Activated CD8-positive, alpha-beta memory T cell treated with anti-CD3 and anti-CD28 coated beads, Interleukin-2, amount 50 U/mL, for 4 hours (primary cell): ENCODE measurements at places on chromosomes 2 and 18.
A peak's percentile ranks its signal among the peaks of the same experiment; 100 is the strongest.

DNA sequence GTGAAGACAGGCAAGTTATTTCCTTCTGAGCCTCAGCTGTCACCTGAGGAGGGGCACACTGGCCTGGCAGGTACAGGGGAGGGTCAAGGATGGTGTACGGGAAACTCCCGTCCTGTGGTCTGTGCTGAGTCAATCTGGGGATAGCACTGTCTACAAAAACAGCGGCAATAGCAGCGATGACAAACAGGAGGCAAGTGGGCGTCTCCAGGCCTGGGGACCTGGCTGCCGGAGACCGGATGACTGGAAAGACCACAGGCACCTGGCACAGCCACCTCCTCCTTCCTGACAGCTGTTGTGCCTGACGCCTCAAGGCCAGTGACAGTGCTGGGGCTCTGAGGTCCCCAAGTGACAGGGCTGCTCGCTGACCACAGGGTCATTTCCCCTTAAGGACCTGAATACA is 202.1 kb upstream of the HS6ST1 start:
- DNase-seq = no peak

DNA sequence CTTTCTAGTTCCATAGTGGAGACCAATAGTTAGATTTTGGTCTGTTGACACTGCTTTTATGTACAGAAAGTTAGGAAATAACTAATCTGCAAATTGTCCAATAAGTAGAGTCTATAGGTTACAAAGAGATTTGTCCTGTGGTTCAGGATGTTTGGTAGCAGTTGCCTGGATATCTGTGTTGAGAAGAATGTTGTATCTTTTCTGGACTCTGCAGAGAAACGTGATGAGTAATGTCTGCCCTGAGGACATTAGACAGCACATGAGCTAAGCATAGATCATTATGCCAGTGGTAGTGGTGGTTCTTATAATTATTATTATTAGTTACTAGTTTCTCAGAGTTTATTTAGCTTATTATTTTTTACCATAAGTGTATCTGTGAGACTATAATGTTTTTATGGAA is 65.8 kb downstream of the ANKRD62 start:
- no peak for DNase-seq

- DNase-seq = no peak
Measured at GRCh38 chr2:515441-516127, 161.6 kb downstream of the TMEM18 start.

GRCh38 chr2:225328192-225328591 is 71.3 kb upstream of the NYAP2 start:
- DNase-seq = no peak

- DNase-seq = no peak
Measured at GRCh38 chr18:58662118-58662517, 9.1 kb upstream of the MALT1 start.

- DNase-seq = no peak
Measured at GRCh38 chr2:44139741-44140140, 28.9 kb upstream of the PPM1B start.

DNA sequence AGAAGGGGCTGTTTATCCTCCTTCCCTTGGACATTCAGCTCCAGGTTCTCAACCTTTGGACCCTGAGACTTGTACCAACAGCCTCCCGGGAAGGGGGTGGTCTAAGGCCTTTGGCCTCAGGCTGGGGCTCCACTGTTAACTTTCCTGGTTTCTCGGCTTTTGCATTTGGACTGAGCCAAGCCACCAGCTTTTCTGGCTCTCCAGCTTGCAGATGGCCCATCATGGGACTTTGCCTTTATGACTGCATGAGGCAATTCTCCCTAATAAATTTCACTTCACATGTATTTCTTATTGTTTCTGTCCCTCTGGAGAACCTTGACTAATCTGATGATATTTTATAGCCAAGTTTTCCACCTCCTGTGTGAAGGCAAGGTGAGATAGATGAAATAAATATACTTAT is 180.8 kb downstream of the PPP1R1C start:
- no peak for DNase-seq

- no peak for DNase-seq
Measured at GRCh38 chr2:63537306-63537705, 51.0 kb downstream of the WDPCP start.

GRCh38 chr2:156837635-156838370 is 401.6 kb downstream of the GPD2 start:
- no peak for DNase-seq

GRCh38 chr2:239499726-239500573 is 99.1 kb upstream of the HDAC4 start:
- no peak for DNase-seq

DNA sequence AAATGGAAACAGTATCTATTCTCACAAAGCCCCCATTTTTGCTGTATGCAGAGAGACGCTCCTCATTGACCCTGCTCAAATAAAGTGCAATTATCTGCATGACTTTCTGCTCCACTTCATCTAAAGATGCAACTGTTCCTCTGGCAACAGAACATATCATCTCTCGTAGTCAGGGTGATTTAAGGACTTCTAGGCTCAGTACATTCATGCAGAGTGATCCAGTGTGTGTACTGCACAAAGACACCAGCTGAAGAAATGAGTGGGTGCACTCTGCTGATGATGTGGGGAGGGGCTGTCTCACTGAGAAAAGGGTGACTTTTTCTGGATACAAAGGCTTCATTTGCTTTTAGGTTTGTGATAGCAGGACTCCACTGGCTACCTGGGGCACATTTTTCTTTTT is 355.2 kb downstream of the GALNT13 start:
- DNase-seq = no peak

DNA sequence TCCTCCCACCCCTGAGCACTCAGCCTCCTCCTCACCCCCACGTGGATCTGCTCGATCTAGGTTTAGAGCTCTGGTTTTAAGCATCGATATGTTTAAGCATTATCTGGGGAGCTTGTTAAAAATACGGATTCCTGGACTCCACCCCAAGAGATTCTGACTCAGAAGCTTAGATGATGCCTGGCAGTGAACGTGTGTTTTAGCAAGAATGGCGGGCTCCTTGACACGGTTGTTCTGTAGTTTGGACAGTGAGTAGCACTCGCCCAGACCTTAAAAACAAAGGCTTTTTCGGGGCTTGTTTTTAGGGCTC is 47.3 kb downstream of the LDLRAD4 start:
- DNase-seq = no peak

GRCh38 chr18:23085066-23085465 is 50.2 kb upstream of the CABLES1 start:
- no peak for DNase-seq

DNA sequence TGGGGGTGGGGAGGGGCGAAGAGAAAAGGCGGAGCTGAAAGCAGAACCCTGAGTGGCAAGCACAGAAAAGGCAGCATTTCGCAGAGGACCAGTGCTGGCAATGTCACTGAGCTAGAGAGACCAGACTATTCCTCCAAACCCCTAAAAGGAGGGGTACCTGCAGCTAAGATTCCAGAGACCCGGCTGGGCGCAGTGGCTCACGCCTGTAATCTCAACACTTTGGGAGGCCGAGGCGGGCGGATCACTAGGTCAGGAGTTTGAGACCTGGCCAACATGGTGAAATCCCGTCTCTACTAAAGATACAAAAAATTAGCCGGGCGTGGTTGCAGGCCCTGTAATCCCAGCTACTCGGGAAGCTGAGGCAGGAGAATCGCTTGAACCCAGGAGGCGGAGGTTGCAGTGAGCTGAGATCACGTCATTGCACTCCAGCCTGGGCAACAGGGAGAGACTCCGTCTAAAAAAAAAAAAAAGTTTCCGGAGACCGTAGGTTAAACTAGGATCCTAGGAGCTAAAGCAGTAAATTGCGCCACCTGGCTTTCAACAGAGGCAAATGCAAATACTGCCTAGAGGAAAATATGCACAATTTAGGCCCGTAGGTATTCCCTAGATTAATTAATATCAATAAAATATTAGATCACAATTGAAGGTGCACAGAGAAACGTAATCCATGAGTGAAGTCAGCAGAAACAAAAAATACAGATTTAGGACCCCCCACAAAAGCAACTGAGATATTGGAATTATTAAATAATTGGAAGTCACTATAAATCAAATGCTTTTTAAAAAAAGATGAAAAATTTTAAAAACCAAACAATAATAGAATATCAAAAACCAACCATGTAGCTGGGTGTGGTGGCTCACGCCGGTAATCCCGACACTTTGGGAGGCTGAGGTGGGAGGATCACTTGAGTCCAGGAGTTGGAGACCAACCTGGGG is 4.9 kb downstream of the UCN start:
- no peak for DNase-seq

DNA sequence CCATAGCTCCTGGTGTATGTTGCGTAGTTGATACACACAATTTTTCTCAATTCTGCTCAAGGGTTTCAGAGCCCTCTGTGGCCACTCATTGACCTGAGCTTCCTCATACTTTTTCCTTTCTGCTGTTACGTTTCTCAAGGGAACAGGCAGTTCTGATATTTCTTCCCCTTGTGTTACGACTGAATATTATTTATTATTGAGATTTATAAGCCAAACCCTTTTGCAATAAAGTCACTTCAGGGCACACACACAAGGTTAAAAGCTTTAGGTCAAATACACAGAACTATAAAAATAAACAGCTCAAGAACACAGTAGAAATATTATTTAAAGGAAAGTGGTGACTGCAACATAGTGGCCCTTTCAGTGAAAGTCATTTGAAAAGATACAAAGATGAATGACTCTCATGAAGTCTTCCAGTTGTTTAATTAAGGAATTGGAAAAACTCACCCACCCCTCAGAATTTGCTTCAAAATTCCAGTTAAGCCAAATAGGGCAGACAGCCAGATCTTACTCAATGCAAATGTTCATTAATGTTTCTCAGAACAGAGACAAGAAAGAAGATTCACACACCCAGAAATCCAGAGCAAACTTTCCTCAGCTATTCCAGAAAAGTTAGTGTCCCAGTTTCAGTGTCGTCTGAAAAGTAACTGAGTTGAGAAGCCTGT is 179.7 kb downstream of the TRIB2 start:
- no peak for DNase-seq

DNA sequence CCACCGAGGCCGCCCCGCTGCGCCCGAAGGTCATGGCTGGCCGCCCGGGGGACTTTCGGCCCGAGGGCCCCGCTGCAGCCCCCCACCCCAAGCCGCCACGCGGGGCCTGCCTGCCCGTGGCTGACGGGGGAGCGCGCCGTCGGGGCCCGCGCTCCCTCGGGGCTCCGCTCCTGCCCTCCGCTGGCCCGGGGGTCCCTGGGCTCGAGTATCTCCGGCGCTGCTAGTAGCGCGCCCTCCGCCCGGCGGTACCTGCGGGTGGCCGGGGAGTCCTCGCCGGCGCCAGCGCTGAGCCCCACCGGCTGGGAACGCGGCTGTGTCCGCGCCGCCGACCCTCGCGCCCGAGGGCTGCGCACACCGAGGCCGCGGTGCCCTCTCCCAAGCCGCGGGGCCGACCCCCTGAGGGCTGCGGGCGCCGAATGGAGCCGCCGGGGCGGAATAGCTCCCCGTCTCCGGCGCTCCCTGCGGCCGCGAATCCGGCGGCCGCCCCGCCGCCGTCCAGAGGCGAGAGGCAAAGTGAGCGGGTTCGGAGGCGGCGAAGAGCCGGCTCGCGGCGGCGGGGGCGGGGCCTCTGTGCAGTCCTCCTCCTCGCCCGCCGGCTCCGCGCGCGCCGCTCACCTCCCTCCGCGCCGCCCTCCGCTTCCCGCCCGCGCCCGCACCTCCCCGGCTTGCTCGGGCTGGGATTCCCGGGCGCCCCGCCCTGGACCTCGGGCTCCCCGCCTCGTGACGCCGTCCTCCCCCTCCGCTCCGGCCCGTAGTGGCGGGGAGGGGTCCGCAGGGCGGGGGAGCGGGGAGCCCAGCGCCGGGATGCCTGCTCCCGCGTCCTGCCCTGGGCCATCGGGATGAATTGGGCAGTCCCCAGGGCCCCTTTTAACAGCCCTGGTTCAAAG is at the start of gene KCNG3:
KCNG3 (minus strand) TSS at position 515 of the 887 bp plus-strand sequence; CDS start at position 34, 481 bp downstream.
- peak; percentile 78 for DNase-seq

DNA sequence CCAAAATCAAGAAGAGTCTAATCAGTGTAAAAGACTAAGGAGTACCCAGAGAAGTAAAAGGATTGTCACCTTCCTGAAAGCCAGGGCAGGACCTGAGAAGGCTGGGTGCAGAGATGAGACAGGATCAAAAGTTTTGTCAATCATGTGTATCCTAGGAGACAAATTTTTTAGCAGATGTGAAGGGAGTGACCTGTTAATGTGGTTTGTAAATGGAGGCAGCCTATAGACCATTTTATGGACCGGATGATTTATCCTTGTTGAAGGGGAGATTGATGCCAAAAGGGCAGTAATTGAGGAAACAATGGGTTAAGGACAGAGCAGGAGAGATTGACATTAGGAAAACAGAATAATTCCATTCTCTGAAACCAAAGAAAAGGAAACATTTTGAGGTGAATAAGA is 813 bp downstream of the NDC80 start:
- DNase-seq = no peak

DNA sequence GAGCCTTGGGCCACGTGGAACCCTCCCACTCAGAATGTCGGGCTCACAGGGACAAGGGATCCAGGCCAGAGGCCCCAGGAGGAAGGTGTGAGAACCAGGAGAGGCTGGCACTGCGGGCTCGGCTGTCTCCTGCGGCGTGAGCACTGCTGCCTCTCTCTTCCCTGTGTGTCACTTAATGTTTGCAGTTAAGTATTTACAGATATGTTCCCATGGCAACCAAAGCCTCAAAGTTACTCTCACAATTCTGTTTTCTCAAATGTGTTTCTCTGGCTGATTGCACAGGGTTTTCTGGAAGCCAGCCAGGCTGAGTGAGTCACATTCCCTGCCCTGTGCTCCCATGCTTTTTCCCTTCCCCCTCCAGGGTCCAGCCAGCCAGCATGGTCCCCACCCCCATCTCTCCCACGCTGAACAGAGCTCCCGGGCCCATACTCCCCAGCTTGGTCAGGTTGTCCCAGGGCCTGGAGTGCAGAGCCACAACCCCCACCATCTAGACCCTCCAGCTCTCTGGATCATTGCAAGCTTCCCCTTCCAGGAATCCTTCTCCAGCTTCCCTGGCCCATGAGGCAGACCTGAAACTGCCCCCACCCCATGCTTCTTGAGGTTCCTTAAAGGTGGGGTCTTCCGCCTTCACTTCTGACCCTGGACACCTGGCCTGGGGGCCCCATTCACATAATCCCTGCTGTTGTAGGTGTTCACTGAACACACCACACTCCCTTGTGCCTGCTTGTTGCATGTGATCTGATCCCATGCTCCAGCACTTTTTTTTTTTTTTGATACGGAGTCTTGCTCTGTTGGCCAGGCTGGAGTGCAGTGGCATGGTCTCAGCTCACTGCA is 265.9 kb downstream of the CELF4 start:
- DNase-seq = no peak

DNA sequence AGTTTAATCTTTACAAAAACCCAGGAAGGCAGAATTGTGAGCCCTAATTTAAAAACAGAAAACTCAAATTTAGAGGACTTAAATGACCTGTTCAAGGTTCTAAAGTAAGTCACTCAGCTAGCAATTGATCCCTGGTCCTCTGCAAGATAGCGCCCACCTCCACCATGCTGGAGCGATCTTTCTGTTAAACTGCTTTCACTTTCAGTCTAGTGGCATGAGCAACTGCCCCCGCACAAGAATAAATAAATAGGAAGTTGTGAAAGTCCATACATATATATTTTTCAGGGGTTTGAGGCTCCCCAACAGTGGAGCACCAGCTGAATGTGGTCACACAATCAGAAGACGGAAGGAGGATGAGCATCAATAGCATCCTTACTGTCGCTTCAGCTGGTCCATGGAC is 217.9 kb downstream of the NAPG start:
- DNase-seq = no peak

- DNase-seq = no peak
Measured at GRCh38 chr2:367246-367645, 79.4 kb upstream of the ALKAL2 start.

GRCh38 chr2:160247296-160248035 is 47.4 kb upstream of the ITGB6 start:
- DNase-seq = no peak

- no peak for DNase-seq
Measured at GRCh38 chr2:102439065-102439695, 16.2 kb downstream of the IL18RAP start.

- no peak for DNase-seq
Measured at GRCh38 chr2:45964223-45964841, 312.9 kb downstream of the PRKCE start.
